ENCODE measurements at places on chromosomes 13 and 19.
A peak's percentile ranks its signal among the peaks of the same experiment; 100 is the strongest.

DNA sequence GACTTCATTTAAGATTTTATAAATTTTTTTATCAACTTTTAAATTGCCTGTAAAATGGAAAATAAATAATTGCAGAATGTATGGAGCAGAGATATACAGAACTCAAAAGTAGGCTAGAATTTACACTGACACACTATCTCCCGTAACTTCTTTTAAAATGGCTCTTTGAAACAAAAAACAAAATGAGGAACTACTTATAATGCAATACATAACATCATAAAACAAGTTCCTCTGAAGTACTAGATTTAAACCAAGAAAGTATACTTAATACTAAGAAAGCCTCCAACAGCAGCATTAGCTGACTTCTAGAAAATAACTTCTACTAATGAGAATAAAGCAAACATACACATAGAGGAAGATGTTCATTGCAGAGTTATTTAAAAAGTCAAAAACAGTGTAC is 17.0 kb downstream of the RBM26 start:
- no peak for DNase-seq

DNA sequence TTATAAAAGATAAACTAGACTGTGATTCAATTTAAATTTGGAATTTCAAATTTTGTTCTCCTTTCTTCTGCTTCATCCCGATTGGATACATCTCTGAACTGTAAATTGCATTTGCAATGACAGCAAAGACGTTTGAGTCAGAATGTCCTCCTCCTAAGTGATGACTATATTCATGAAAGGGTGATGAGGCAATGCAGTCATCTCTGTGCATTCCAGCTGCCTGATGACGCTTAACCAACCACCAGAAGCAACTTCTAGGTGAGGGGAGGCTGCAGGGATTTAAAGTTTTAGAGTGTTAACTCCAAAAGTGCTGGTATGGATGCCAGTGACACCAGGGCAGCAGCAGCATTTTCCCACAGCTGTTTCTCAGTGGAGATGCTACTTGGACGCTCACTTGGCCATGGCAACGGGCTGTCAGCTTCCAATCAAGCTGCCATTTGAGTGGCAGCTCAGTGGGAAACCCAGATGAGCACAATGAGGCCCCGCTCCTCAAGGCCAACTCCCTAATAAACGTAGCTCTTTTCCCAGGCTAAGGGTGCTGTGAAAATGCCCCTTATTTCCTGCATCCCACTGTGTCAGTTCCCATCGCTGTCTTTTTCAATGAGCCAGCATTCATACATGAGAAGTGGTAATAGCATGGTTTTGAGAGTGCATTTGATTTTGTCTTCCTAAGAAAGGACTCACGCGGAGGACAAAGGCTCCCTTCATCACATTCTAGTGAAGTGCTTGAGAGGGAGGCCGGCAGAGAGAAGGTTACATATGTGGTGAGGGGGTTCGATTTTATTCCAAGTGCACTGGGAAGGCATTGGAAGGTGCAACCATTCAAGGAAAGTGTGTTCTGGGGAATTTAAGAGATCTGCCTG is 45.2 kb upstream of the AMER2 start:
- peak; percentile 43 for DNase-seq

- DNase-seq, result no peak
Observed at GRCh38 chr13:27147530-27148170, 24.0 kb downstream of the USP12 start.

- DNase-seq, result no peak
Observed at GRCh38 chr13:51547425-51548176, 36.7 kb upstream of the WDFY2 start.

- no peak for DNase-seq
Observed at GRCh38 chr13:62060570-62060969, 644.9 kb upstream of the PCDH20 start.

DNA sequence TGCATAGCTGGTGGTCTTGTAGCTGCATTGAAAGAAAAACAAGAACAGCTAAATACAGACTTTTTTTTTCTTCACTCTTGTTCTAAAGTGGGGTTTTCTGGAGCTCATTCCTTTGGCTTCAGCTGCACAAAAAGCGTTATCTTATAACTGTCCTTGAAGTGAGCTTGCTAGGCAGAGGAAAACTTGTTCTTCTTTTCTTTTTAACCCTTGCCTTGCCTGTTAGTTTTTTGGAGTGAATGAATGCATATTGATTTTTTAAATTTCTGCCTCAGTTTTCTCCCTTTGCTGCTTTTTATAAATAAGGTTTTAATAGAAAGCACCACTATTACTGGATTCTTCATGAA is 1.5 kb downstream of the ZNF765 start:
- no peak for DNase-seq

DNA sequence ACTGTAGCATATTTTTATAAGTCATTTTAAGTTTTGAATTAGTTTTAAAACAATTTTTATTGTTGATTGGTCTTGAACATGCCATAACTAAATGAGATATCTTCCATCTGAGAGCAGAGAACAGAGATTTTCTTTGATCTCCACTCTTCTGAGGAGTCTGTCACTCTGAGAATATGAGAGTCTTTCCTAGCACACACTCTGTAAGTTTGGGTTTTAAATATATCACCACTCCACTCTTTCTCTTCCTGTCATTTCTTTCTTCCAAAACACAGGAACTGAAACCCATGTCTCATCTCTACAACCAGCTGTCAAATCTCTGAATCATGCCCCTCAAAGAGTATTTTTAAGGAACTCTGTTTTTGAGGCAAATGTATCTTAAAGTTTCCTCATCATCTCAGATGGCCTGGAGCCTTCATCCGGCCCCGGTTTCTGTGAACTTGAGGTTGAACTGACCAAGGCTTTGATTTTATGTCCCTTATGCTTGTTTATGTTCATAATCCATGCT is 698.2 kb upstream of the SGCG start:
- DNase-seq, result no peak

DNA sequence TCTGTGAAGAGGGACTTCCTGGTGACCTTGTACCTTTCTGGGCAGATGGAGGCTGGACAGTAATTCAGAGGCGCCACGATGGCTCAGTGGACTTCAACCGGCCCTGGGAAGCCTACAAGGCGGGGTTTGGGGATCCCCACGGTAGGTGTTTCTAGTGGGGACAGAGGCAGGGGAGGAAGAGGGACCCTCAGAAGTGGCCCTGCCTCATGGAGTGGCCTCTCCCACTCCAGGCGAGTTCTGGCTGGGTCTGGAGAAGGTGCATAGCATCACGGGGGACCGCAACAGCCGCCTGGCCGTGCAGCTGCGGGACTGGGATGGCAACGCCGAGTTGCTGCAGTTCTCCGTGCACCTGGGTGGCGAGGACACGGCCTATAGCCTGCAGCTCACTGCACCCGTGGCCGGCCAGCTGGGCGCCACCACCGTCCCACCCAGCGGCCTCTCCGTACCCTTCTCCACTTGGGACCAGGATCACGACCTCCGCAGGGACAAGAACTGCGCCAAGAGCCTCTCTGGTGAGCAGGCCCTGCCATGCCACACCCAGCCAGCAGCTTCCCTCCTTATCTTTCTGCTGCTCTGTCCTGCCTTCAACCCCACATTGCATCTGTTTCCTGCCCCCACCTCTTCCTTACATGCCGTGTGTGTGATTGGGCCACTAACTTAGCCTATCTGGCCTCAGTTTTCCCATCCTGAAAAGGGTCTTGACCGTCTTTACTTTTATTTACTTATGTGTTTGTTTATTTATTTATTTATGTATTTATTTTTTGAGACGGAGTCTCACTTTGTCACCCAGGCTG is 7.3 kb downstream of the ANGPTL4 start:
- no peak for DNase-seq

DNA sequence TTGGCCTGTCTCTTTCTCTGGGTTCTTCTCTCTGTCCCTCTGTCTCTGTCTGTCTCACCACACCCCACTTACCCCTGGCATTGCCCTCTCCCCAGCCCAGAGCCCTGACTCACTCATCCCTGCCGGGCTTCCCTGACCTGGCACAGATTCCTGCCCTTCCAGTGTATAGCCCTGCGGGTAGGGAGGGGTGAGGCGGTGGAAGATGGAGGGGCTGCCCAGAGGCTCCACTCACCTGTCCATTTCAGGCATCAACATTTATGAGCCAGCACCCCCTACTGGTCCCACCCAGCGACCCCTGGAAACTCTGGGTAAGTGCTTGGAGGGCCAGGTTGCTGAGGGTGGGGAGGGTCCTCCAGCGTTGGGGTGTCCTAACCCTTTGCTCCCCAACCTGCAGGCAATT is 1.0 kb downstream of the NCCRP1 start:
- DNase-seq, result no peak

DNA sequence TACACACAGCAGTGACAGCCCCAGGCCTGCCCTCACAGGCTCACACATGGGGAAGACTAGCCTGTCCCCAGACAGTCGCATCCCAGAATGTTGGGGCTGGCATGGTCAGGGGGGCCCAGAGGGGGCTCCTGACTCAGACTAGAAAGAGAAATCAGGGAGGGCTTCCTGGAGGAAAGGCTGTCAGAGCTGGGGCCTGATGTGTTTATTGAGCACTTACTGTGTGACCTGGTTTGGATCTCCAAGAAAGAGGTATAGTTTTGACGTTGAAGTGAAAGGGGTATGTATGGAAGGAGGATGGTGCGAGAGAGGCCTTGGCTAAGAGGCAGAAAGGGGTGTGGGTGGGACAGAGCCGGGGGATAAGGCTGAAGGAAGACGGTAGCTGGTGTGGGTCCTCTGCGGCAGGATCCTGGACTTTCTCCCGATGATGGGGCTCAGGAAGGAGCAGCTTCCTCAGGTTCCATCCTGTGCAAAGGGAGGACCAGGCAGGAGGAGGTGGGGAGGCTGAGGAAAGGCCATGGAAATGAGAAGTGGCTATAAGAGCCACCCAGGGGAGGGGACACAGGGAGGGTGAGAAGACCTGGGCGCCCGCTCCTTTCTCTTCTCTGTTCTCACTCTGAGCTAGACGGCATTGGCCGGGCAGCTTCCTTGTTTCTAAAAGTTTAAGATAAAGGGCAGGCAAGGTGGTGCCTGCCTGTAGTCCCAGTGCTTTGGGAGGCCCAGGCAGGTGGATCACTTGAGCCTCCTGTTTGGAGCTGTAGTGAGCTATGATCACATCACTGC is 16.1 kb upstream of the BCL3 start:
- no peak for DNase-seq

DNA sequence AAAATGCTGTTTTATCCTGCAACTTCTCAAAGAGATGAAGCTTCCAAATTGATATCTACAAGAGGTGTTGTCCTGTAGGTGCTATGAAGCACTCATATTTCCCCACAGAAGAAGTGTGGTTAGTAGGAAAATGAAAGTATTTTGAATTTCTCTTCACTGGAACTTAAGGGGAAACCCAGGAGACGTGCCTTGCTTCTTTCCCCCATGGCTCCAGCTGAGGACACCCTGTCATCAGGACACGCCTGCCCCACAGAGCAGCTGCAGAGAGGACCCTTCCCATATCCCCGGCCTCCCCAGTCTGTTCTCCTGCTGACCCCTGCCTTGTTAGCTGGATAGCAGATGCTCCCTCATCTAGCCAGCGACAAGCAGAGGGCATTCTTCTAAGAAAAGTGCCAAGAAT is 371.3 kb downstream of the COG6 start:
- DNase-seq, result no peak

- DNase-seq, result no peak
Observed at GRCh38 chr13:39810091-39810877, 154.8 kb downstream of the COG6 start.

Measured in epithelial cell of prostate (primary cell).